SK-N-SH treated with all-trans-retinoic acid at 6 μM for 48 hours (cell line): ENCODE measurements at places on chromosomes 7 and 10.
A peak's percentile ranks its signal among the peaks of the same experiment; 100 is the strongest.

GRCh38 chr7:40680657-40681056 is 545.9 kb downstream of the SUGCT start:
- peak; percentile 79 for ATAC-seq

GRCh38 chr7:18828994-18829857 is 288.2 kb downstream of the TWIST1 start:
- ATAC-seq: peak; percentile 77

GRCh38 chr10:69801094-69801433 is 642 bp upstream of the COL13A1 start:
- peak; percentile 82 for ATAC-seq

DNA sequence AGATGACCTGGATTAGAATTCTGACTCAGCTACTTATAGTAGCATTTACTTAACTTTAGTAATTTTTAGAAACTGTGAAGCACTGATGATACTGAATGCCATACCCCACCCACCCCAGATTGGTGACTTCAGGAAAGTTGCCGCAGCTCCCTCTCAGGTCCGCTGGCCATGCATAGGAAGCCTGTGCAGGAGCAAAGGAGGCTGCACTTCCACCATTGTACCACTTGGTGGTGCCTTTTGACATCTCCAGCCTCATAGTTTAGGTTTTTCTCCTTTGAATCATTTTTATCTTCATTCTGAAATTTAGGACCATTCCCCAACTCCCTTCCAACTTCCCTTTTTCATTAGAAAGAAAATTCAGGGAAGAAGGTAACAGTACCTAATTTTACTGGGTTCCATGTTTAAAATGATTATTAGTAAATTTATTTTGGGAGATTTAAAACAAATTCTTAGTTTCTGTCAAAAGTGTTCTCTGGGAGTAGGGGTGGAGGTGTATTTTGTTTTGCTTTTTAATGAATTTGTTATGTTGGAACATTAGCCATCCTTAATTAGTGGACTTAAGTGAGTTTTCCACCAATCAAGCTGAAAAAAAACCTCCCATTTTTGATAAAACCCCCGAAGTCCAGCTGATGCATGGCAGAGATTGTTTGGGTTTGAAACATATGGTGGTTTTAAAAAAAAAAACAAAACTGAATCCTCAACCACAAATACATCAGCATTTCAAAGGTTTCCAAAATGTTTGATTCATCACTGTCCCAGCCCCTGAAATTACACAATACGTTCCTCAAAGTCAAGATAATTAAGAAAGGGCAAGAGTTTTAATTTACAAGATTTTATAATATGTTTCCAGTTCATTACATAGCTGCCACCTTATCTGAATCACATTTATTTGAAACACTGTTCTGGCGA is 109.6 kb downstream of the WNT2 start:
- ATAC-seq: peak; percentile 84

DNA sequence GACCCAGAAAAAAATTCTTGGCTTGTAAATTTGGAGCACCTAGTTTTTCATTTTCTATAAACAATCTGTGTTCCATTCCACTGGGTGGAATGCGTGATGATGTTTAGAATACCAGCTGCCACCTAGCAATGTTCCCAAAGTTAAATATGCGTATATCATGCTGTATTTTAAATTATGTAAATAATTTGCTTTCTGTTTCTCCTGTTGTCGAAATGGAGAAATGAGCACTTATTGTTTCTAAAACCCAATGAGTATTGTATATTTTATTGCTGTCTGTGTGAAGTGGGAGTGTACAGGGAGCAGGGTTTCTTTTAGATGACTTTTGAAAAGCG is 49.4 kb upstream of the CELF2 start:
- ATAC-seq: no peak
